Tibial nerve (tissue), 4 donors: ENCODE measurements at places on chromosomes 2 and 18. TPM values are rescaled to one million over a fixed set of nuclear protein-coding genes. Genes with fewer than 3 reads are reported as not detected.

C2orf81 gene
- 14.4 TPM for total RNA-seq

DNA sequence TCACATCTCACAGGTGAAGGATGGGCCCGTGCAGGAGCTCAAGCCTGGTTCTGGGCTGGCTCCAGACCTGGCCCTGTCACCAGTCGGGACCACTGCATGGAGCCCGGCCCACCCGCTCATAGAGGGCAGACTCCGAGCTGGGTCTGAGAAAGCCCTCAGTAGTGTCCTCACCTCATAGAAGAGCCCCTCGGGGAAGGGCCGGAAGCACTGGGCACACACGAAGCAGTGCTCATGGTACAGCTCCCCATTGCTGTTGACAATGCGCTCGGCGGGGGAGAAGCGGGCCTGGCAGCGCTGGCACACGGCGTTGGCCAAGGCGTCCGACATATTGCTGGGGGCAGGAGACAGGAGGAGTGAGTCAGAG is 11.3 kb downstream of the GPR17 start:
- no peak for DNase-seq

DNA sequence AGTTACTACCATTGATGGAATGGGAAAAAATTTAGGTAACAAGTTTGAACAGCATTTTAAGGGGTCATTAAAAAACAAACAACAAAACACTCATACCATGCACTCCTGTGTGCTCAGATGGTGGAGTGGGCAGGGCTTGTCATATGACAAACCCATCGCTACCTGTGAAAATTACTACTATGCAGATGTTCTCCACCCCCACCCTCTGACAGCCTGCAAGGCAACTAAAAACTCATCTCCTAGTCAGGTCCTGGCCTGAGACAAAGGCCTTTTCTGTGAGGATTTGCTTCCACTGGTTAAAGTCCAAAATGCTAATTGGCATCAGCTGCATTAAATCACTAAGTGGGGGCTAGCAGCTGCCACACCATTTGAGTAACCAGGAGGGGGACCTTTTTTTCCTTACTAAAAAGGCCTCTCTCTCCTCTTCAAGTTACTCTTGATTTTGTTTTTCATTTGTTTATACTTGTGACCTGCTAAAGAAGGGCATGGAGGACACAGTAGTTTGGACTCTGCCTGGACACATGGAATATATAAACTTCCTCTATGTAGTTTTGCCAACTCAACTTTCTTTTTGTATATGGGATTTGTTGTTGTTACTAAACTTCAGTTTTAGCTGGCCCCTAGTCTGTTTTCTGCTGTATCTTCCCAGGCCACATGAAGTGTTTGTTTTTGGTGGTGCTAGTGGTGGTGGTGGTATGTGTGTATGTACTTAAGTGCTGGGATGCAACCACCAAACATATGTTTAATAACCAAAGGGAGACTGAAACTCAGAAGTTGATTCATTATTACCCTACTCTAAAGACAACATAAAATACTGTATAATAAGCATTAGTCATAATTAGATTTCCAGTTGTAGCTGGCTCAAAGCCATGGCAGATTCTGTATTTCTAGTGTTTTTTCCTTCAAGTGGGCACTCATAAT is 121.3 kb downstream of the MAP4K4 start:
- DNase-seq: no peak

DNA sequence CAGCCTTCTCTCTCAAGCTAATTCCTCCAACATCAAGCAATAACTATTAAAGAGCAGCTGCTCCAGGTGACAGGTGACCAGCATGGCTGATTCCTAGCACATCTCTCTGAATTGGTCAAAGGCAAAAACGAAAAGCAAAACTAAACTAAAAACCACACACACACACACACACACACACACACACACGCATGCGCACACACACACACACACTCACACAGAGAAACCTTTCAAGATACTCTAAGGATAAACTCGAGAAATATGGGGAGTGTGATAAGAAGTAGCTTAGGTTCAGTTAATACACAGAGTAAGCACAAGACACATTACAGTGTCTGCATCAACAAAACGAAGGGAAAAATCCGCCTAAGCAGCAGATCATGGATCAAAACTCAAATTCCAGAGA is 74.5 kb upstream of the FZD7 start:
- no peak for DNase-seq

REG3A gene
- total RNA-seq: not detected
